ENCODE measurements at places on chromosomes 16 and 17.
A peak's percentile ranks its signal among the peaks of the same experiment; 100 is the strongest.

DNA sequence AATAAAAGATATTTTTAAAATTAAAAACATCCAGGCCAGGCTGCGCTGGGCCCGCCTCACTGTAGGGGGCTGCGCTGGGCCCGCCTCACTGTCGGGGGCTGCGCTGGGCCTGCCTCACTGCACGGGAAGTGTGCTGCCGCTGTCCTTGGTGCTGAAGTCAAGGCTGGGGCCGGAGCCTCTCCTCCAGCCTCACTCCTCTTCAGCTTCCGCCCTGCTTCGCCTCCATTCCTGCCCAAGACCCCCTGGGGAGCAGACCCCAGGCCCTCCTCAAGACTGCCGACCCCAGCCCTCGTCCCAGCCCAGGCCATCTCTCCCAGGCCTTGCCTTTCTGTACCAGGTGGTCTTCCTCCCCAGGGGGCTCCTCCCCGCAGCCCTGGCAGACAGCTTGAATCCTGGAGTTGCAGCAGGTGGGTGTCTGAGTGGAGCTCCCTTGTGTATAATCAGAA, 26.2 kb downstream of the ENDOV start:
- DNase-seq = peak; percentile 47

DNA sequence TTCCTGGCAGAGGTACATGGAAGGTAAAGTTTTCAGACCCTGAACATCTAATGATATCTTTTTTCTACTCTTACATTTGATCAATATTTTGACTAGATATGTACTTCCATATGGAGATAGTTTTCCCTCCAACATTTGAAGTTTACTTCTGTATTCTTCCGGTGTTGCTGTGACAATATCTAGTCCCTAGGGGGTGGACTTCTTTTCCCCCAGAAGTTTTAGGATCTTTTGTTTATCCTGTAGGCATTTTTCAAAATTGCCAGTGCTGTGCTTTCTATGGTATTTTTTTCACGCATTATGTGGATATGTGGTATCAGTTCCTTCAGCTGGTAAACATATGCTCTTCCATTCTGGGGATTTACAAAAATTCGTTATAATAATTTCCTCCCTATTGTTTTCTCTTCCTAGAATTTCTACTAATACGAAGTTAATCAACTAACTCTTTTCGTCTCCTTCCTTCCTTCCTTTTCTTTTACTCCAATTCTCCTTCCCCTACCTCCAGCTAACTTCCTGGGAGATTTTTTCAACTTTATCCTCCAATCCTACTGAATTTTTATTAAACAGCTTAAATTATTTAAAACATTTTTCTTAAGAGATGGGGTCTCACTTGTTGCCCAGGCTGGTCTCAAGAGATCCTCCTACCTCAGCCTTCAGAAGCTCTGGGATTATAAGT, 26.1 kb upstream of the ZNHIT3 start:
- DNase-seq = no peak

- DNase-seq = no peak
Measured at GRCh38 chr17:58335779-58336455, 7.3 kb upstream of the TSPOAP1 start.

DNA sequence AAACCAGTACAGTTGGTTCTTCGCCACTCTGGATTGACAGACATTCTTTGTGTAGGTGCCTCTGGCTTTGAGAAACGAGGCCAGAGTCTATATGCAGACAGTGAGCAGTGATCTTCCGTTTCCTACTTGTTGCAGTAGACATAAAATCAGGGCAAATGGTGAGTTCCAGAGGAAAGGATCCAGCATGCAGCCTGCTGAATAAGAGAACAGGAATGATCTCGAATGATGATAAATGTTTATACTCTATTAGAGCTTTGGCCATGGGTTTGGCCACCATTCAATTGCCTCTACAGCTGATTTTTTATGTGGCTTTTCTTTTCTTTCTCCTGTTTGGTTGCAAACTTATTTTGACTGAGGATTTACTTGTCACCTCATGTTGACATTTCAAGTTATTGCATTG, 286.7 kb downstream of the IRX3 start:
- no peak for DNase-seq

DNA sequence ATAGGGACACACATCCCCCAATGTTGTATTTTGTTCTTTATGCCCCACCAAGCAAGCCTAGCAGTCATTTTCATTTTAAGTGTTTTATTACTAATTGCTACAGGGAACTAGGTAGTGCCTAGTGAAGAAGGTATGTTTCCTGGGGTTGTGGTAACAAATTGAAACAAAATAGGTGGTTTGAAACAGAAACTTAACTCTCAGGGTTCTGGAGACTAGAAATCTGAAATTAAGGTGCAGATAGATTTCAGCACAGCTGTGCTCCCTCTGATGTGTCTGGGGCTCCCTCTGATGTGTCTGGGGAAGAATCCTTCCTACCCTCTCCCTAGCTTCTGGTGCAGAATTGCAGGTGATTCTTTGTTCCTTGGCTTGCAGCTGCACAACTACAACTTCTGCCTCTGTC, 390.1 kb downstream of the ZFHX3 start:
- no peak for DNase-seq

- no peak for DNase-seq
Measured at GRCh38 chr16:9824200-9825068, 357.8 kb downstream of the GRIN2A start.

- no peak for DNase-seq
Measured at GRCh38 chr16:12315330-12316136, 339.0 kb downstream of the SNX29 start.

DNA sequence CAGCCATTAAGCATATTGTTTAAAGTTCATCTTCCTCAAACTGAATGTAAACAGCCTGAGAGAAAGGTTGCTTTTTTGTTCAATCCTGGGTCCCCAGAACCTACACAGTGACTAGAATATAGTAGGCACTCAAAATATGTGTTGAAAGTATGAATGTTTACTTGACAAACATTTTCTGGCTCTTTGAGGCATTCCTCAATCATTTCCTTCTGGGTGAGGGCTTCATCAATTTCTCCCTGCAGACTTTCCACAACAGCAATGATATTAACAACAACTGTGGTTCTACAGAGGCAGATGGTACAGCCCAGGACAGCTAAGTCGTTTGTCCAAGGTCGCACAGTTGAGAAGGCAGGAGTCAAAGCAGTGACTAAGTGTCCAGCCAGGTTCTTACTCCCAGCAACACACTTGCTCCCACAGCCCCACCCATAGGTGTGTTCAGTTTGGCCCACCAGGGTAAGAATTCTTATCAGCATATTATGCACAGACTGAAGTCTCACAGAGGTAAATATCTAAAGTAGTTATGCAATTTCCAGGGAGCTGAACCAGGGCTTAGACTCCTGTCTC, 61.1 kb downstream of the HS3ST3B1 start:
- DNase-seq = no peak

- no peak for DNase-seq
Measured at GRCh38 chr17:18377437-18378204, at the start of gene EVPLL. TSS of gene EVPLL (plus strand) at chr17:18377778. CDS start at chr17:18380938, 3,160 bp downstream.

- DNase-seq = no peak
Measured at GRCh38 chr16:27999687-28000086, 63.8 kb downstream of the GSG1L start.

DNA sequence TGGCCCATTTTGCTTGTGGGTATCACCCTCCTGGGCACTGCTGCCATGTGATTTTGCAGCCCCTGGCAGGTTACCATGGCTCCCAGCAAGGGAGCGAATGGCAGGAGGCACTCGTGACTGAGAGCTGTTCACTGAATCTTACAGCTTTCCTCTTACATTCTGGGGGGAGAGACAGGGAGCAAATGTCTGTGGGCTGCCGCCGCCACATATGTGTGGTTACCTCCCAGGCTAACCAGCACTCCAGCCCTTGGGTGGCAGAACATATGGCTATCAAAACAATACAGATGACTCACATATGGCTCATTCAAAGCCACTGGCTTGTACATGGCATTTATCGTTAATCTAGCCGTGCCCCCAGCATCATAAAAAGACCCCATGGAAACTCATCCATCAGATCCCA, 19.8 kb downstream of the GTF3C1 start:
- no peak for DNase-seq

- no peak for DNase-seq
Measured at GRCh38 chr17:69066482-69066881, 5.8 kb upstream of the ABCA9 start.

DNA sequence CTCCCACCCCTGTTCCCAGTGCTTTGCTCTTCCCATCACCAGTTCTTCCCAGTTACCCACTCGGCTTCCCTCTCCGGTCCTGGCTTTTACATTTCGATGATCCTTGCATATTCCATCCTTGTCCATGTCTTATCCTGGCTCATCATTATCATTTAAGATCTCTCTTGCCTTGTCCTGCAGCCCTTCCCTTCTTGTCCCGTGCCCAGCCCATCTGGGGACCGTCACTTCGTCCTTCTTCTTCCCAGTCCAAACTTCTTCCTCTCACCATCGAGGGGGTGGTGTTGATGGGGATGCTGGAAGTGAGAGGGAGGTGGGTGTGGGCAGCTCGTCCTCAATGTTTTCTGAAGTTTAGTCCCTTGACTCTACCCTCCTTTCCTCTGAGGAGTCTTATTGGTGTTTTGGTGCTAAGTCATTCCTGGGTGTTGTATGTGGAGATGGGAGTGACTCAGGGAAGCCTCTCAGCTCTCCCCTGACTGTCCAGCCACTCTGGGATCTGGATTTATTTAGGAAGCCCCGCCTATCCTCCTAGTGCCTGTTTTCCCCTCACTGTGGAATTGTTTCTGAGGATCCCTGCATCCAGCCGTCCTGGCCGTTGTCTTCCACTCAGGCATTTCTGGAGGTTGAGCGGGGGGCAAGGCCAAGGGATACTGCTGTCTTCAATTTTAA, 975 bp downstream of the SNX29 start:
- no peak for DNase-seq

GRCh38 chr17:39563476-39563875, 44.2 kb downstream of the NEUROD2 start:
- DNase-seq = no peak

- no peak for DNase-seq
Measured at GRCh38 chr17:28749516-28750177, 5.8 kb downstream of the TRAF4 start.

DNA sequence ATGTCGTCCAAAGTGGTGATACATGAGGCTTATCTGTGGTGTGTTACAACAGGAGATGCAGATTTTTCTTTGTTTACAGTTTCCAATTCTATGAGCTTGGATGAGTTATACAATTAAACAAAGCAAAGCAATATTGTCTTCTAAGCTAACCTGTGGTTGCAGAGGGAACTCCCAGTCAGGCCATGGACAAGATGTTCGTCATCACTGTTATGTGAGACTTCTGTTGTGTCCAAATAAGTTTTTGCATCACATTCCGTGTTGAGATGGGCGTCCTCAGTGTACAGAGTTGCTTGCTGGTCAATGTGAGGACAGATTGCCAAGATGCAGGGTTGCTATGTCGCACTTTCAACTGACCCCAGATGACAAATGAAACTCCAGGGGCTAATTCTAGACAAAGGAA, 189.3 kb downstream of the IRF8 start:
- DNase-seq = no peak
